ENCODE measurements at places on chromosomes 11 and 22.

DNA sequence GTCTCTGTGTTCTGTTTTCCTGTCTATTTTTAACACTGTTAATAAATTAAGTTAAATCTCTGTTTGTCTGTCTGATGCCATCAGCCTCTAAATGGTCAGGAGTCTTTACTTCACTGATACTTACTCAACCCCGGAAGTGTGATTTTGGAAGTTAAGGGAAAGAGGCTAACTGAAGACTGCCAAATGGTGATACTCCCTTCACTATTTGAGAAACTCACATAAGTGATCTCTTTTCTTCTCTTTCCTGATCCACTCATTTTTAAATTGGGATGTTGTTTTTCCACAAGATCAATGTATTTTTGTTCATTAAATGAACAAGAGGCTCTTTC, 389 bp upstream of the CASP12 start:
- no peak for DNase-seq

- no peak for DNase-seq
Observed at GRCh38 chr11:61609000-61609979, 28.4 kb upstream of the SYT7 start.

- DNase-seq, result no peak
Observed at GRCh38 chr22:17705951-17706900, 67.7 kb downstream of the BCL2L13 start.

- DNase-seq, result peak; percentile 53
Observed at GRCh38 chr22:39721206-39722031, 150.9 kb downstream of the CACNA1I start.

GRCh38 chr22:47805394-47805935, 1043.0 kb downstream of the TBC1D22A start:
- DNase-seq, result peak; percentile 36

DNA sequence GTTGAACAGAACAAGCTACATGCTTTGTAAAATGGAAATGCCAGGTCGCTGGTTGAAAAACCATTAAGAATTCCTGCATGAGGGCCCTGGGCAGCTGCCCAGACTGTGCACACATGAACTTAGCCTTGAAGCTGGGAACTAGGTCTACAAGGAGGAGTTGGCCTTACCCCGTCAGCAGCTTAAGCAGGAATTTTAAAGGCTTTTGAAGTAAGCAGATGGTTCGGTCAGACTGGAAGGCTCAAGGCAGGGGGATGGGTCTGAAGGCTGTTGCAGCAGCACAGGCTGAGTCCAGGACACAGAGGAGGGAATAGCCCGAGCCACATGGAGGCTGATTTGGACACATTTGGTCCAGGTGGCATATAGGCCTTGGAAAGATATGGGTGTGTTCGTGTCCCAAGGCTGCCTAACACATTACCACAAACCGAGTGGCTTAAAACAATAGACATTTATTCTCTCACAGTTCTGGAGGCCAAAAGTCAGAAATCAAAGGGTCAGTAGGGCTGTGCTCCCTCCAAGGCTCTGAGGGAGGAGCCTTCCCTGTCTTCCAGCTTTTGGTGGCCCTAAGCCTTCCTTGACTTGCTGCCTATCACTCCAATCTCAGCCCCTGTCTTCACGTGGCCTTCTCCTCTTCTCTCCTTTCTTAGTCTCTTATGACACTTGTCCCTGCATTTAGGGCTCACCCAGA, 11.6 kb downstream of the LIF start:
- DNase-seq, result no peak

DNA sequence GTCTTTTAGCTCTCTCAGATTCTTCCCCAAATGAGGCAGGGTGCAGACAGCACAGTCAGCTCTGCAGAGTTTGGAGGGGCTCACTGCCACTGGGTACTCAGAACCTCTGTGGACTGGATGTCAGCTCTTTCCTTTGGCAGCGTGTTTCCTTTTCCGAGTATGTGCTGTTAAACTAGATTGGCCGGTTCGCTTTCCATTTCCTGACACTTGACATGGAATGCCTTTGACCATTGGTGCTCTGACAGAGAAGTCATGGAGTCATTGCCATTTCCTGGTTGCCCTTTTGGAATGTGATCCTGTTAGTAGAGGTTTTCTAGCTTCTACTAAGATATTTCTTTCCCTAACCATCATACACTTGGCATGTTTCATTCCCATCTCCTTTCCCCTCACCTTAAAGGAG, 86.7 kb downstream of the SWAP70 start:
- no peak for DNase-seq

GRCh38 chr22:48188231-48188721, 1425.8 kb downstream of the TBC1D22A start:
- DNase-seq, result peak; percentile 43

- no peak for DNase-seq
Observed at GRCh38 chr22:49948116-49948957, 12.2 kb upstream of the PIM3 start.

DNA sequence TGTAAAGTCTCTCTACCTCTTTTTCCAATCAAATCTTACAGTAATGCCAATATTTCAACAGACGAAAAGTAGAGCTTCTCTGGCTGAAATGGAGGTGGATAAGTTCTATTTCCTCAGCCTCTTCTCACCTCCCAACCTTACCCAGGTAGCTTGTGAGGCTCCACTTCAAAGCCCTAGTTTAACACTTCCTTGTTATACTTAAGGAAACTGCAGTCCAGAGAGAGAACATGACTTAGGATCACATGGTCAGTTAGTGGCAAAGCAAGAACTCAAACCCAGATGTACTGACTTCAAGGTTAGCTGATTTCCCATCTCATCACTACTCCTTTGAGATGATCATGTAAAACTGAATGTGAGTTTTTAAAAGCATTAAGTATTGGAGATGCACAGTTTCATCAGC, 32.5 kb downstream of the PAK1 start:
- no peak for DNase-seq

DNA sequence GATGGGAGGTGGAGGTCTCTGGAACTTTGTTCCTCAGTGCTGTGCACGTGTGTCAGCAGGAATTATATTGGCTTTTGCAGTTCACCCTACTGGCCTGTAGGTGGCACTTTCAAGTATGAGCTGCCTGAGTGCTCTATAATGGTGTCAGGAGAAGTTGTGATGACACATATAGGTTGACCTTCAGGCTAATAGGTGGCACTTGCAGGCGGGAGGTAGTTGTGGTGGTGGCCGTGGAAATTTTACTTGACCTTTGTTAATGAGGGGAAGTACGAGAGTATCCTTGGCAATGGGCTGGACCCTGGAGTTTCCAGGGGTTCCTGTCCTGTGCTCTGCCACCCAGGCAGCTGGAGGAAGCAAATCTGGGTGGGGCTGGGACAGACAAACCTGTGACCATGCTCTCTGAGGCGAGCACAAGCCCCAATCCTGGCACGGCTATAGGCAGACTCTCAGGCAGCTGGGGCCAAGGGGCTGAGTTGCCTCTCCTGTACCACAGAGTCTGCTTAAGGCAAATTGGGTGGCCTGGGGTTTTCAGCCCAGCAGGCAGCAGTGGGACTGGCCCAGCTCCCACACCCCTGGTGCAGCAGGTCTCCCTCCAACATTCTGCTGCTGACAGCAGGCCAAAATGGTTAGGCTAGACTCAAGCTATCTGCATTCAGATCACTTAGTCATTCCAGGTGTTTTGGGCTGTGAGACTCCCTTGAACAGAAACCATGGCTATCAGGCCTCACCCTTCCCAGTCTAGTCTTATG, 147.5 kb upstream of the CTSC start:
- DNase-seq, result no peak

GRCh38 chr22:30225220-30225927, 21.2 kb downstream of the LIF start:
- DNase-seq, result no peak

GRCh38 chr11:3206156-3206921, 12.3 kb downstream of the MRGPRG start:
- DNase-seq, result no peak

DNA sequence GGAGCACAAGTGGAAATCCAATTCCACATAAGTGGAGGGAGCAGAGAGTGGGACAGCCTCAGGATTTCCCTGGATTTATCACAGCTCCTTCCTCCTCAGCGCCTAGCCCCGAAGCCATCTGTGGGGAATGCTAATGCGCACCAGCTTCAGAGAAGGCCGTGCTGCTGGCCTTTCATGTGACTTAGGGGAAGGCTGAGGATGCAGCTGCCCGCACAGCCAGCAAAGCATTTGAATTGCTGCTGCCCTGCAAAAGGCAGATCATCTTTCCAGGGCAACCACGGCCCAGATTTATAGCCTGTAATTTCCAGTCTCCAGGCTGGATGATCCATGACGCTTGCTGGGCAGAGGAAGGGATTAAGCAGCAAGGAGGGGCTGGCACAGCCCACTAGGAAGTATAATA, 29.9 kb downstream of the SYN3 start:
- DNase-seq, result no peak

DNA sequence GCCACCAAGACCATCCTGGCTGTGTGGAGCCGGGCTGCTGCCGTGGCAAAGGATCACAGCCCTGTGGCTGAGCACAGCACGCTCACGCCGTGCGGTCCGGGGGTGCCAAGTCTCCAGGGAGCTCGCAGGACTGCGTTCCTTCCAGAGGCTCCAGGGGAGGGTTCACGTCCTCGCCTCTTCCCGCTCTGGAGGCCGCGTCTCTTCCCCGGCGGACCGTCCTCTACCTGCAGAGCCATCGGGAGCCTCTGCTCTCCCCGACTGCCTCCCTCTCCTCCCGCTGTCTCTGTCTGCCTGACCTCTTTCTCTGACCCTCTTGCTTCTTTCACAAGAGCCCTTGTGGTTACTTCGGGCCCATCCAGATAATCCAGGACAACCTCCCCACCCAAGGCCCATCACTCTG, 11.4 kb upstream of the MUC5AC start:
- no peak for DNase-seq

DNA sequence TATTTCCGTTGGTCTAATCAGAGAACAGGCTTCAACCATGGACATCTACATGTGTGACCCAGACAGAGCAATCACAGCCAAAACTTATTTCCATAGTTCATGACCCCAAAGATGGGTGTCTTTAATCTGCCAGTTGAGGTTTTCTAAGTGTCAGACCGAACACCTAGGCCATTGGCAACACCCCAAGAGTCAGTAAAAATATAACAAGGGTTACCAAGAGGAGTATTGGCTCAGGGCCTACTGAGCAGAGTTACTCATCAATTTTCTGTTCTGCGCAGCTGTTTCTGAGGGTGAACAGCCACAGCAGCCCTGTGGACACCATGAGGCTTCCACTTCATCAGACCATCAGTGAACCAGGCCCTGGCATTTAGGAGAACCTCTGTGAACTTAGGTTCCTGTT, 18.8 kb downstream of the GUCD1 start:
- DNase-seq, result no peak

DNA sequence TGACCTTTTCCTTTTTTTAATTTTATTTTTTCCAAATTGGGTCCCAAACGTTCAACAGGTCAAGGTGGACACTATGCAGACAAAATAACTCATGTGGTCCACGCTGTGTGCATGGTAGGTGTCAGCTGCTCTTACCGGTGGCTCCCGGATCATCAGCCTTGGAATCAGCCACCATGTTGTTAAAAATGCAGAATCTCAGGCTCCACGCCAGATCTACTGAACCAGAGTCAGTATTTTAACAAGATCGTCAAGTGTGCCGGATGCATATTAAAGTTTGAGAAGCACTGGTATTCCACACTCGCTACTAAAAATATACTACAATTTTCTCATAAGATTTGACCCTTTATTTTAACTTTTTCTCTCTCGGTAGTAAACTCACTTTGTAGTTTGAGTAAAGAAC, 553 bp upstream of the LDLRAD3 start:
- DNase-seq, result no peak

All from coronary artery (tissue), 2 donors.